Bronchial epithelial cell (primary cell): ENCODE measurements at places on chromosomes 5 and 9. TPM values are rescaled to one million over a fixed set of nuclear protein-coding genes. Genes with fewer than 3 reads are reported as not detected.

RAPGEF6 gene
- 14.2 and 31.1 TPM in 2 replicates for total RNA-seq

PLPP6 gene
- total RNA-seq: 5.9 and 6.1 TPM in 2 replicates

GPR151 gene
- not detected in 2 replicates for total RNA-seq

ATP6V0E1 gene
- 189 and 254 TPM in 2 replicates for total RNA-seq

NRG2 gene
- under 0.01 TPM in 2 replicates for total RNA-seq

SLC25A48 gene
- not detected in 2 replicates for total RNA-seq

RLN2 gene
- 0.26 and 0.90 TPM in 2 replicates for total RNA-seq

HTR4 gene
- 0.26 TPM in 1 of 2 replicates, not detected in the other for total RNA-seq

MZB1 gene
- 0.13 TPM in 1 of 2 replicates, not detected in the other for total RNA-seq

PPP6C gene
- total RNA-seq: 9.0 and 10.5 TPM in 2 replicates

BARHL1 gene
- not detected in 2 replicates for total RNA-seq

KIF4B gene
- under 0.01 and 0.13 TPM in 2 replicates for total RNA-seq
